ENCODE measurements at places on chromosomes 6 and 20. TPM values are rescaled to one million over a fixed set of nuclear protein-coding genes. Genes with fewer than 3 reads are reported as not detected.

GRCh38 chr20:50186151-50186885 lies 4.3 kb upstream of the CEBPB start:
- DNase-seq = peak; percentile 58

GRCh38 chr6:34475767-34476328 lies 10.0 kb downstream of the PACSIN1 start:
- no peak for DNase-seq

GRCh38 chr20:60202046-60202445 lies 243.8 kb downstream of the CDH26 start:
- DNase-seq = no peak

DNA sequence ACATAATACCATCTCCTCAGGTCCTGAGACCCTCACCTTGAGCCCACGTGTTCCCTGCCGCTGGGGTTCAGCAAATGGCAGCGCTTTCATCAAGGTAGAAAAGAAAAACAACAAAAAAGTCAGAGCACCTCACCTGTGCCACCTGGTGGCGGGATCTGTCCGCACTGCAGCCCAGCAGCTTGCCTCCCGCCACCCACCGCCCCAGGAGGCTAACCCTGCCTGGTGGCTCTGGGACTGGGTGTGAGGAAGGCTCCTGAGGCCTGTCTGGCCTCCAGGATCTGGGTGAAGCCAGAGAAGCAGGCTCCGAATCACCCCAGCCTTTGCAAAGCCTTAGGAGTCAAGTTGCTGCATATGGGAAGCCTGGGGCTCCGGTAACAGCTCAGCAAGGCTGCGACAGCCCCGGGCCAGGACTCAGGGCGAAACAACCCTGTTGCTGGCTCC lies 270.8 kb downstream of the BMP7 start:
- DNase-seq = no peak

GRCh38 chr20:52747845-52748284 lies 224.3 kb upstream of the TSHZ2 start:
- DNase-seq = peak; percentile 48

DNA sequence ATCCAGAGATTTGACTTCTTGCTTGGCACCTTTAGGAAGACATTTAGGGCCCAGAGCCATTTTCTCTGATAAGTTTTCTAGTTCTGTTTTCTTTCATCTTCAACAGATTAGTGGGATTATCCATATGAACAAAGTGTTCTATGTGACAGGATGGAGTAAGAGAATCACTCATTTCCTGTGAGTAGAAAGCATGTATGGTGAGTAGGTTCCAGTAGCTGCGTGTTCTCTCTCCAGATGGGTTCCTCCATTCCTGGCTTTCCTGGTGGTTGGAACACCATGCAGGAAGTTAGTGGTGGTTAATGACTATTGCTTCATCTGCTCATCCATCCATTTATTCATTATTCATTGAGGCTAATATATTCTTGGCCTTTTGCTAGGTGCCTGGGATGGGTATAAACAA lies 54.0 kb downstream of the EFCAB8 start:
- no peak for DNase-seq

- DNase-seq = no peak
Measured at GRCh38 chr6:46828939-46829338, 35.8 kb downstream of the MEP1A start.

- DNase-seq = no peak
Measured at GRCh38 chr6:3857468-3858456, 8.6 kb downstream of the FAM50B start.

DNA sequence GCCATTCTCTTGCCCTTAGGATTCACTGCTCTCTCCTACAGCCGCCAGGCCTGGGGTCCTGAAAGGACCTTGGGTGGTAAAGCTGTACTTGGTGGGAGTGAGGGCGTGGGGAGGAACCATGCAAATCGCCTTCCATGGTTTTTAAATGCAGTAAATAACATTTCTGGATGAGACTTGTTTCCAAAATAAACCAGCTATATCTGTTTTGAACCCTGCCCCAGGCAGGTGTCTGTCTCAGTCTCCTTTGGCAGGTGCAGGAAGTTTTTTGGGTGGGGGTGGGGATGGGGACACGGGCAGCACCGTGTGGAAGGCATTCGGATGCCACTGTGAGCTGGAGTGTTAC lies 14.3 kb downstream of the ITPA start:
- no peak for DNase-seq

DNA sequence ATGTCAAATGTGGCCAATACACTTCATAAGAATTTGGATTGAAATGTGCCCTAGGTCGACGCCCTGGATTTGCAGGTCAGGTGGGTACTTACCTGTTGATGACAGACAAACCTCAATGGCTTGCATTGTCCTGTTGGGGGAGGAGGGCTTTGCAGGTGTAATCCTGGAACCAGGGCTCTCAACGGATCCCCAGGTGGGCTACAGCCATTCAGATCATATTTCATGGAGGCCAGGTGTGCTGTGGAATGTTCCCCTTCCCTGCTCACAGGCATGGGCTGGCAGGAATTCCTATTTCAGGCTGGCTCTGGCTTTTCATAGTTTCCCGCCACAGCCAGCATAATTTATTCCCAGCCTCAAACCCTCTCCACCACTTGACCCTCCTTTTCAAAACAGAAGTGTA lies 254.7 kb downstream of the SMOC2 start:
- no peak for DNase-seq

- peak; percentile 24 for DNase-seq
Measured at GRCh38 chr6:125995972-125996580, 9.7 kb downstream of the TRMT11 start.

DNA sequence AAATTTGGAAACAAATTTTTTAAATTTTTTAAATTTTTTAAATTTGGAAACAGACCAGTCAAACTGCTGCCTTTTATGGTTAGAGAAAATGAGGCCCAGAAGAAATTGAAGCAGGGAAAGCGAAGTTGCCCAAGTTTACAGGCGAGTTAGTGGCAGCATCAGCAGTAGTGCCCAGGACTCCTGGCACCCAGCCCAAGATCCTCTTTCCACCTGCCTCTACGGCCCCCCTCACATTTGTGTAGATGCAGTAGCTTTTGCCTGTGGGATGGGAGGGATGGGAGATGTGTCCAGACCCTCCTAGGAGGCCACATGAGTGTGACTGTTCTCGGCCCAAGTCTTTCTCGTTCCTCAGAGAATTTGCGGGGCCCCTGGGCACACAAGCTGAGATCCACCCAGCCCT lies 49.8 kb downstream of the HNF4A start:
- DNase-seq = no peak

DNA sequence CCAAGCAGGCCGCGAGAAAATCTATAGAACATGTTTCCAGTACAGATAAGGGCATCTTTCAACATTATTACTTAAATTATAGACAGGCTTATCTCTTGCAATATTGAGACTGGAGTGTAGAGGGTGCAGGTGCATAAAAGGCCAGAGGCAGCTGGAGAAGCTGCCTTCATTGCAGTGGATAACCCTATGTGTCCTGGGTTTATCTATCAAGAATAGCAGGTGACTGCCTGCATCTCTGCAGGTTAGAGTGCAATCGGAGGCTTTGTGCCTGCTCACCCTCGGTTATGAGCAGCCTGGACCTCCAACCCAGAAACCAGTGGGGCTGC lies 28.7 kb upstream of the ECI2 start:
- DNase-seq = no peak

DNA sequence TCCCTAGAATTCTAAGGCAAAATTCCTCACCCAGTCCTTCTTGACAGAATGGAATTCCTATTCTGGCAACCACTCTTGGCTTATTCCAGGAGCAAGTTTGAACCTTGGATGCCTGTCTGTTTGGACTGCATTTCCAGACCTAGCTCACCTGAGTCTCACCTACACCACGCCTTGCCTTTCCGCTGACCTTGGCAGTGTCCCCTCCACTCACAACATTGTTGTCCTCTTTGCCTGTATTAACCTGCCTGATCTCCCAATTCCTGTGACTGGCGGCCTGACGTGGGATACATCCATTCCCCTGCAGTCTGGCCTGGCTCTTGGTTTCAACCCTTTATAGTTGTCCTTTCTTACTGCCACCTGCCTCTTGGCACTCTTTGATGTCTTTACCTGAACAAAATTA lies 281.4 kb upstream of the SOX4 start:
- no peak for DNase-seq

- DNase-seq = no peak
Measured at GRCh38 chr20:24909086-24909780, 39.8 kb upstream of the CST7 start.

DNA sequence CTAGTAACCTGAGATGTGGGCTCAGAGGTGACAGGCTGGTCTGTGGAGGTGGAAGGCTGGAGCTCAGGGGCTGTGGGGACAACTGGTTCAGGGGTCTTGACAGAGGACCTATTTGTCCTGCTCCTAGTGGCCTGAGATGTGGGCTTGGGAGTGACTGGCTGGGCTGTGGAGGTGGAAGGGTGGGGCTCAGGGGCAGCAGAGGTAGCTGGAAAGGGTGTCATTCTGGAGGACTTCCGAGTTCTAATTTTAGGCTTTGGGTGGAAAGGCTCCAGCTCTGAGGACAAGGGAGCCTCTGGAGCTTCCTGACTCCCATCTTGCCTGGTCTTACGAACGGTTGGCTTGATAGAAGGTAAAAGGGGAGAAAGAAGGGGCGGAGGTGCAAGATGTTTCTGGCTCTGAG lies 11.5 kb downstream of the MDC1 start:
- DNase-seq = no peak

GRCh38 chr6:138618168-138618567 lies 118.9 kb upstream of the NHSL1 start:
- no peak for DNase-seq

- DNase-seq = no peak
Measured at GRCh38 chr6:5054245-5054873, 30.8 kb upstream of the PPP1R3G start.

DNA sequence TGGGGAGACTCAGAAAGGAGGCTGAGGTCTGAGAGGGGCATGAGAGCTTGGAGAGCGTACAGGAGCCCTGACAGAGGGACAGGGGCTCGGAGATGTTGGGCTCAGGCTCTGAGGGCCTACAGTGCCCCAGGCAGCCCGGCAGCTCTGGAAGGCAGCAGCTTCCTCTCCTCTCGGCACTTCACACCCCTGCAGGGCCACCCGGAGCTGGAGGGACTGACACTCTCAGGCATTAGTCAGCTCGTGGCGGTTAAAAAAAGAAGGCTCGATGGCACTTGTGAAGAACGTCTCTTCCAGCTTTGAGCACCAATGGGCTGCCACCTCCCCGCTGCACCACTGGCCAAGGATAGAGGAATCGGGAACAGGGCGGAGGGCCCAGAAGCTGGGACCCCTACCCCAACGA lies 62.6 kb upstream of the SIRPA start:
- no peak for DNase-seq

- no peak for DNase-seq
Measured at GRCh38 chr20:56778765-56779195, 149.7 kb downstream of the TFAP2C start.

- no peak for DNase-seq
Measured at GRCh38 chr6:144485531-144485930, 200.4 kb downstream of the UTRN start.

- DNase-seq = no peak
Measured at GRCh38 chr6:116924245-116924644, 47.2 kb downstream of the RFX6 start.

- no peak for DNase-seq
Measured at GRCh38 chr6:2818593-2818992, 23.1 kb downstream of the SERPINB1 start.

DNA sequence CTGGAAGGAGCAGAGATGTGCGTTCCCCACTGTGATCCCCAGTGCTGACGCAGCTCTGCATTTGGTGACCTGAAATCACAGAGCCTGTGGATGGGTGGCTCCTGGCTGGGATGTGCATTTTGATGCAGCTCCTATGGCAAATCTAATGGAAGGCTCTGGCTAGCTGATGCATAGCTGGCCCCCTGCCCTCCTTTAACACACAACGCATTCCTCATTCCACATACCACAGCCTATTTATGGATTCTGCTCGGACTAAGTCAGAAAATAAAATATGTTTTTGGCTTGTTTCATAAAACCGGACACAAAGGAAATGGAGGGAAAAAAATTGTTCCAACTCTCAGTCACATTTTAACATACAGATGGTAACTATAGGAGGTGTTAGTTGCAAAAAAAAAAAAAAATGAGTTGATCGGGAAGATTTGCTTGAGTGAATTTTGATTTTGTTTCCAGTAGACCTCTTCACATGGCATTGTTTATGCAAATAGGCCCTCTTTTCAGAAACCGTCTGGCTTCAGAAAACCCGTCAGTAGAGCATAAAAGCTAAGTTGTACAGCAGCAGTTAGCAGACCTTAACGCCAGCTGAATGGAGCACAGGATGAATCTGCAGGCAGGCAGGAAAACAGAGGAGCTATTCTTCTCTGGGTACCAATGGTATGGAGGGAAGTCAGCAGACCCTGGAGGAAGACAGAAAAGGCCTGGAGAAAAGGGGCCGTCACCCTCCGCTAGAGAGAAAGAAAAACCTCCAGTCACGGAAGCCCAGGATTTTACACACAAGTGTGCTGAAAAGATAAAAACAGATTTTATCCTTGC lies 215.4 kb downstream of the HDGFL1 start:
- DNase-seq = peak; percentile 25

DNA sequence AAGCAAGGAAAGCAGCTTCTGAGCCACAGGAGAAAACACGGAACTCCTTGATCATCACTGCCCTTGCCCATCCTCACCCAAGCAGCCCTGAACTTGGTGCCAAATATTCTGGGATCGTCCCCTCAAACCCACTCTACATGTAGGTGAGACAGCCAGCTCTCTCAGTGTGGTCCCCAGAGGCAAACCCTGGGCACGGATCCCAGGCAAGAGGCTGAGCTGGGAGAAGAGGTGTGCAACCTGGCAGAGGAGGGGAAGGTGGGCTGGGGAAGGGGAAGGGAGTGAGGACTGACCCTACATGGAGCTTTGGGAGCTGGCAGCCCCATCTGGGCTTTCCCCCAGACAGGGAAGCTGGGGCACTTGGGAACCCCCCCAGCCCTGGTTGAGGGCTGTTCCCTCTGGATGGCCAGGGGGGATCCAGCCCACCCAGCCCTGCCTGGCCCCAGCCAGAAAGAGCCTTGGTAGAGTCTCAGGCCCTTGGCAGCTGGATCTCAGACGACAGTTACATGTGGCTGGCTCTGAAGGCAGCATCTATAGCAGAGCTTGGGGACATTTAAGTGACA lies 186.2 kb upstream of the CST7 start:
- DNase-seq = no peak

DNA sequence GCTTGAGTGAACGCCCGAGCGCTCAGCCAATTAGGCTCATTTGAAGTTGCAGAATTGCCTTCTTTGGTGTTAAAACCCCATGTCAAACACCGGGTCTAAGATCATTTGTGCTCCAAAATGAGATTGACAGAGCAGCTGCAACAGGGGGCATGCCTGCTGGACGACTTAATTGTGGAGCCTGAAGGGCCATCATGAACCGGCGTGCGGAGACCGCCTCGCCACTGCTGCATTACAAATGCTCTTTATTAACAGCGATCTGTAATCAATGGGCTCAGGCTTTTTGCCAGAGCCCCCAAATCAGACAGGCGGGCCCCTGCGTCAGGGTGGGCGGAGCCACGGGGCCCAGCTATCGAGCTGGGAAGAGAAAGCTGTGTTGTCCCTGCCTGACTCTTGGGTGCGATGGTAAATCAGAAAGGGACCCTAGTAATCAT lies 183.2 kb downstream of the SIM1 start:
- DNase-seq = no peak

Gene IYD
- 0.05 TPM for polyA plus RNA-seq

Gene WFDC12
- polyA plus RNA-seq = not detected

Gene LY6G6D
- polyA plus RNA-seq = 0.47 TPM

Gene ELOVL4
- polyA plus RNA-seq = 2.3 TPM

Gene PRDM1
- 4.0 TPM for polyA plus RNA-seq

Gene ANKRD66
- 0.39 TPM for polyA plus RNA-seq

Gene GINS1
- 5.4 TPM for polyA plus RNA-seq

Gene UST
- 5.8 TPM for polyA plus RNA-seq

Gene POU5F1
- 0.56 TPM for polyA plus RNA-seq

Gene CCM2L
- polyA plus RNA-seq = 5.4 TPM

Gene IL17F
- polyA plus RNA-seq = not detected

Gene PXDC1
- 20.8 TPM for polyA plus RNA-seq

All from forelimb muscle (tissue), 1 donor.